Glomerular endothelial cell (primary cell): ENCODE measurements at places on chromosomes 5 and 9. TPM values are rescaled to one million over a fixed set of nuclear protein-coding genes. Genes with fewer than 3 reads are reported as not detected.

DNA sequence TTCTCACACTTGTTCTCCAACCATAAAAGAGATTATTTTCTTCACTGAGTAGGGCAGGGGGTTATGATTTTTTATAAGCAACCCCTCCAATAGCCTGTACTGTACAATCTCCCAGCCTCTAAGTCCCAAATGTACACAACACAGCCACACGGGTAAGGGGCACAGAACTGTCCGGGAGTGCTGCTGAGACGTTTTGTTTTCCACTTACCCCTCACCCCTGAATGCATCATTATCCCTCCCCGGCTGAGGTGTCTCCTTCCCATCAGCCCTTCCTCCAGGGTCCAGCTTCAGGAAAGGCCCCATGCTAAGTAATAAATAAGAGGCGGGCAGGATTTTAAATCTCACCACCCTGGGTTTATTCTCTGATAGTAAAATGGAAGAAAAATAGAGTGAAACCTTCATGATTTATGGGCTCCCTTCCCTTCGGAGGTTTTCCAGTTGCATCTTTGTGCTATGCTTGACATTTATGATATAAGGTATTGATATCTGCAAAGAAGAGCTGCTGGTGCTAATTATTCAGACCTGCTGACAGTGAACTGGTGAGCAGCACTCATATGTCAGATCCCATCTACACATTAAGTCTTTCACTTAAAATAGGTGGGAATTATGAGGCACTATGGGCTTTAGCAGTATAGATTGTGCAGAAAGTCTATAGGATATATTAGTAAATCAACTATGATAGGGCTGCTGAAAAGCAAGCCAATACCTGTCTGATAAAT lies 67.2 kb upstream of the MEGF10 start:
- DNase-seq = no peak

GRCh38 chr9:88826771-88827181 lies 164.5 kb upstream of the S1PR3 start:
- DNase-seq = no peak

GRCh38 chr5:176573564-176574296 lies 24.6 kb downstream of the CDHR2 start:
- DNase-seq = no peak

- DNase-seq = no peak
Observed at GRCh38 chr5:166942948-166943347, 1348.5 kb upstream of the WWC1 start.

Gene SLC34A3
- total RNA-seq = not detected in 2 replicates

DNA sequence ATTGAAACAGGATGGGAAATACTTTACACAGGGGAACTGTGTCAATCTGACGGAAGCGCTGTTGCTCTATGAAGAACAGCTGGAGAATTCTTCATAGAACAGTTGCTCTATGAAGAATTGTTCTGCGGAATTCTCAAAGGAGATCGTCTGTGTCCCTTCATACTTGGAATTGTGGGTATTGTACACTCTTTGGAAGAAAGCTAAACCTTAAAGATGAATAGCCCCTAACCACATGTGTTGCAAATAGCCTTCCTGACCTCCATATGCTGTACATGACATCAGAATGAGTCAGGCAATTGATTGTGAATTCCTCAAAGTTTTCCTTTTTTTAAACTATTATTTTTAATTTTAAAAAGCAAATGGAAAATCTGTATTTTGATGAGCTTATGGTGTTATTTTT lies 15.6 kb downstream of the NIM1K start:
- no peak for DNase-seq

DNA sequence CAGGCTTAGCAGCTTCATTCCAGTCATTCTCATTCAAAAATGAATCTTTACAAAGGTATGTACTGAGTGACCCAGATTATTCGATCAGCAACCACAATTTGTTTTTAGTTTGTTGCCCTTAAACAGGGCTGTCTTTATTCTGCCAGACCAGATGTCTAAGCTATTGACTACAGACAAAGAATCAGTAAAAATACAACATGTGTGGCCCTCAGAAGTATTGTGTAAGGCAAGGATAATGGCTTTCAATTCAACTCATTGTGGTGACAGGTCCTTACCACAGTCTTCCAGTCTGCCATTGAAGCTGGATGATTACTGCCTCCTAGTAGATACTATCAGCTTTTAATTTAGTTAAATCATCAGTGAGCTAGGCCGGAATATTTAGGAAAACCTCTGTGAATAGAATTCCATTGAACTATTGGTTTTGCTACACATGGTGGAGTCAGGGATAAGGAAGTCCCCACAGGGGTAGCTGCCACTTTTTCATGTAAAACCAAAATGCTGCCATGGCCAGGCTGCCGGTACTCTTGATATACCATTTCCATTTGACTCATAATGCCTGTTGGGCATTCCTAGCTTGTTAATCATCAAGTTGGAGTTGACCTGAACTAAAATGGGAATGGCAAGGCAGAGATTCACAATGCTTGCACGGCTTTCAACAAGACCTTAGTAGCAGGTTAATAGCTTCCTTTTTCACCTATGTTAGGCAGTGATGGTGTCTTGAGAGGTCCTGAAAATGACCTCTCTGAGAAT lies 175.6 kb downstream of the MEF2C start:
- no peak for DNase-seq

- DNase-seq = no peak
Observed at GRCh38 chr5:31702712-31703111, 63.8 kb downstream of the PDZD2 start.

Gene LCN6
- total RNA-seq = not detected in 2 replicates
